ENCODE measurements at places on chromosomes 5 and 9.

DNA sequence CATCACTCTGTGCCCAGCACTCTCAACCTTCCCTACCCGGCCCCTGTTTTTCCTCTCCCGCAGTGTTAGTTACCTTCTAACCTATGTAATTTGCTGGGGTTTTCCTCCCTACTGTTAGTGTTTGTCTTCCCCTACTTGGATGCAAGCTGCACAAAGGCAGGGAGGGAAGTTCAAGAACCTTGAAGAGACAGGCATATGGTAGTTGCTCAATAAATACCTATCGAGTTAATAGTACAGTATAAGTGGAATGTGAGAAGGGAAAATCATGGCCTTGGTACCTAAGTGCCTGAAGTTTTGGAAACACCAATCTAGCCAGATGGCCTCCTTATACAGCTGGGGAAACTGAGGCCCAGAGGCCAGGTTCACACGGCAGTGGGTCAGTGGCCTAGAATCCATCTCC is 24.2 kb downstream of the PDGFRB start:
- no peak for DNase-seq

- no peak for DNase-seq
Observed at GRCh38 chr9:112084907-112085306, 90.2 kb downstream of the SUSD1 start.

DNA sequence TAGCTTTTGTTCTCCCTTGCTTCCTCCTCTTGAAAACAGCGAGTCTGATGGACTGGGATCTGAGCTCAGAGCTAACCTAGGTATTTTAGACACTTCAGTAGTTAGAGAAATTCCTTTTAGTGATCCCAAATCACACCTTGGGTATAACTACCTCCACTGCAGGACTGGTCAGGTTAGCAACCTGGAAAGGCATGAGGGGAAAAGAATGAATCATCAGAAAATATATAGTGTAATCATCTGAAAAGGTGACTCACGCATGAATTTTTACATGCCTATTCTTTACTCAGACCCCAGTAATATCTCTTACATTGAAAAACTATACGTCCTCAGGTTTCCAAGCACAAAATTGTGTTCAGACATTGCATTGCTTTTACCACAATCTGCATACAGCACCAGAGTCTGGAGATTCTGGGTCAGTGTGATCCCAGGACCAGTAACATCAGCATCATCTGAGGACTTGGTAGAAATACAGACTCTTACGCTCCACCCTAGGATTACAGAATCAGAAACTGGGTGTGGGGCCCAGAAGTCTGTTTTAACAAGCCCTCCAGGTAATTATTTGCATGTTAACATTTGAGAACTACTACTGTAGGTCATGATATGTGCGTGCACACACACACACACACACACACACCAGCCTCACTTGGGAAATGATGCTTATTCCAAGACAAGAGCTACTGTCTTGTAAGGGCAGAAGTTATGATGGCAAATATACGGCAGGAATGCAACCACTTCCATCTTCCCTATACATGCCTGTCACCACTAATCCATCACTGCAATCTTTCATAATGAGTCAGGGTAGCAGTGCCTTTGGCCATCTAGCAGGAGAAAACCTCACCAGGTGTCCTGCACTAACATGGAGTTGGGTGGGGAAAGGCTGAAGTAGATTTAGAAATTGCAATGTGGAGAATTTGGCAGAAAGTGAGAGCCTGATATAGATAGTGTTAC is 271.6 kb upstream of the MAP3K1 start:
- no peak for DNase-seq

GRCh38 chr9:32398207-32398606 is 13.8 kb downstream of the ACO1 start:
- no peak for DNase-seq

DNA sequence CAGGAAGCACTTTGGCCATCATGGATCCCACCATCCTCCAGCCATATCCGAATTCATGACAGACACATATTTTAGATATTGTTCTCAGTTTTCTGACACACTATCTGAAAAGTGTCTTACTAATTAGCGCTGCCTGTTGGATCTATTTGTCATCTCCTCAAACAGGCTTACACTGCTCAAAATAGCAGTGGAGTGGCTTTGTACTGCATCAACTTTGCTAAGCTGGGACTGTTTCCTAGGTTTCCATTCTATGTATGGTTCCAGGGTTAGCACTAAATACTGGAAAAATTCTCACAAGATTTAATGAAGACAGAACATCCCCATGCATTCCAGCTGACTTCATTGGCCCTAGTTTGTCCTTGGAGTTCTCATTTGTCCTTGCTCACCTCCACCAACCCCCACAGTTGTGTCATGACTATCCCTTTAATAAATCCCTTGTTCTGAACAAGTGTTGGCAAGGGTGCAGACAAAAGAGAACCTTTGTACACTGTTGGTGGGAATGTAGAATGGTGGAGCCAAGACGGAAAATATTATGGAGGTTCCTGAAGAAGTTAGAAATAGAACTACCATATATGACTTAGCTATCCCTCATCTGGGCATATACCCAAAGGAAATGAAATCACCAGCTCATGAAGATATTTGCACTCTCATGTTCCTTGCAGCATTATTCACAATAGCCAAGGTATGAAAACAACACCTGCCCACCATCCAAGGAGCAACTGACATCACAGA is 136.5 kb upstream of the RAI14 start:
- DNase-seq = no peak

- DNase-seq = peak; percentile 56
Observed at GRCh38 chr9:133332381-133332730, 3.6 kb downstream of the SURF6 start.

GRCh38 chr5:89069591-89069990 is 186.6 kb upstream of the MEF2C start:
- DNase-seq = no peak

- DNase-seq = no peak
Observed at GRCh38 chr9:117887383-117887782, 183.2 kb downstream of the TLR4 start.

Measured in right cardiac atrium (tissue), 5 donors.